ENCODE measurements at places on chromosomes 4 and X. TPM values are rescaled to one million over a fixed set of nuclear protein-coding genes. Genes with fewer than 3 reads are reported as not detected.
A peak's percentile ranks its signal among the peaks of the same experiment; 100 is the strongest.

Gene SEC24B
- polyA plus RNA-seq: 9.5 TPM

Gene PLXNB3
- polyA plus RNA-seq: 1.6 TPM

Gene RBM46
- 0.01 TPM for polyA plus RNA-seq

Gene MTM1
- 16.9 TPM for polyA plus RNA-seq

Gene CD38
- 1.6 TPM for polyA plus RNA-seq

Gene SLC4A4
- 14.0 TPM for polyA plus RNA-seq

Gene GC
- polyA plus RNA-seq: 1.1 TPM

Gene ABLIM2
- polyA plus RNA-seq: 2.1 TPM

Gene ALAS2
- polyA plus RNA-seq: not detected

Gene ALPK1
- polyA plus RNA-seq: 4.3 TPM

Gene USP27X
- 2.1 TPM for polyA plus RNA-seq

Gene OPN1LW
- not detected for polyA plus RNA-seq

- no peak for DNase-seq
Measured at GRCh38 chrX:123170546-123170945, 13.5 kb upstream of the GRIA3 start.

GRCh38 chr4:1446502-1447386 is 40.5 kb upstream of the NKX1-1 start:
- no peak for DNase-seq

- no peak for DNase-seq
Measured at GRCh38 chr4:181323061-181323460, 920.1 kb upstream of the TENM3 start.

DNA sequence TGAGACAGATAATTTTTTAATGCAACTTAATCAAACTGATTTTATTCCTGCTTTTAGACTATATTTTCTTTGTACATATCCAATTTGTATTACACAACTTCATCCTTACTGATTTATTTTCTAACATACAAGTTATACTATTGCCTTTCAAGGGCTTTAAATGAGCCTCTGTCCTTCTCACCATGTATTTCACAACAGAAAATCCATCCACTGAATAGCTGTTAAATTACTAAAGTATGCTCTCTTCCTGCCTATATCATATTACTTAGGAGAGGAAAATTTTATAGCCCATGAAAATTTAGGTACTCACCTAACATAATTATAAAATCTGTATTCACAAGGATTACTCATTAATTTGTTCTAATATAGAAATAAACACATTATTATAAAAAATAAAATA is 528.6 kb downstream of the ANKRD50 start:
- no peak for DNase-seq

GRCh38 chrX:95055991-95056390 is 1382.0 kb downstream of the FAM133A start:
- DNase-seq: no peak

GRCh38 chr4:111398906-111399330 is 746.3 kb upstream of the FAM241A start:
- no peak for DNase-seq

DNA sequence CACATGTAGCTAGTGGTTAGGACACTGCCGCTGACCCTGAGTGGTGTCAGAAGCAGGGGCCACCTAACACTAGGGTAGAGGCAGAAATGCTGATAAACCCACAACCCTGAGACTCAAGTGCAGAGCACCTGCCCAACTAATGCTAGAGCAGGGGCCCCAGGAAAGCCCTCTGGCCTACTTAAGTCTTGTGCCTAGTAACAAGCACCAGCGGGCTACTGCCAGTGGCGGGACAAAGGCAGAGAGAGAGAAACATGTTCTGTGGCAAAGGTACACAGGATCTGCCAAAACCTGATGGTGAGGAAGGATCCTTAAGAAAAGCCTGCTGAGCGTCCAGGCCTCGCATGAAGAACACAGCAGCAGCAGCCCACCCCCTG is 172.4 kb downstream of the PRDM5 start:
- no peak for DNase-seq

- DNase-seq: no peak
Measured at GRCh38 chr4:33518856-33519255, 2725.5 kb downstream of the ARAP2 start.

DNA sequence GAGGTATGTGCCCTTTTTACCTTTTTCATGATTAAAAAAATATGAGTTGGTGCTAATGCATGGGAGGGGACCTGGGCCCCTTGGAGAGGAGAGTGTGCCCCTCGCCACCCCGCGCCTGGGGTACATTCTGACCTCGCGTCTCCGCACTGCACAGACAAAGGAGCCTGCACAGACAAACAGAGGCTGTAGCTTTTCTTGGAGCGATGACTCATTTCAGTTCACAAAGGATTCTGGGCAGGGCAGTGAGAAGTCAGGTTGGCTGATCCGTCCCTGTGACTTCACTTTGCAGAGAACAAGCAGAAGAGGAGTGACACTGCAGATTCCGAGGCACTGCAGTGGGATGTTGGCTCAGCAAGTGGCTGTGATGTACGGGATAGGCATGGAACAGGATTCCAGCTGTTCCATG is 82.9 kb downstream of the STOX2 start:
- peak; percentile 76 for DNase-seq

DNA sequence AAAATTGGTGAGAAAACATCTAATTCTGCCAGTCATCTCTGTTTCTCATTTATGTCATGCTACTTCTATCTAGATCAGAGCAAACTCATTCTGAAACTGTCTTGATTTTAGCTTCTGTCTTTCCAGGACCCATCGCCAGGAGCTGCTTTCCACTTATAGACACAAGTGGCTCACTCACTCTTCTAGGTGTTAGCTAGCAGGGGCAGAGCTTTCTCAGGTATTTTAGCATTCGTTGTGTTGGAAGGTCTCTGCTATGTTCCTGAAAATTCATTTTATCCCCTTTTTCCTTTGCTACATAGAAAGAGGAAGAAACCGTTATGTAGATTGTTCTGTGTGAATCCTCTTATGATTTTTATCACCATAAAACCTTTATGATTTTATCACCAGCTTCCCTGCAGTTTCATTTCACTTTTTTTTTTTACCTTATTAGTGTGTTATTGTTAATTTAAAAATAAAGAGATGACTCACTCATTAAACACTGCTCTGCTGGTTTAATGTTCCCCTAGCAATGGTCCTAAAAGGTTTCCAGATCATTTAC is 246.6 kb upstream of the AADAT start:
- no peak for DNase-seq

GRCh38 chr4:27986476-27986875 is 1125.8 kb downstream of the STIM2 start:
- no peak for DNase-seq

DNA sequence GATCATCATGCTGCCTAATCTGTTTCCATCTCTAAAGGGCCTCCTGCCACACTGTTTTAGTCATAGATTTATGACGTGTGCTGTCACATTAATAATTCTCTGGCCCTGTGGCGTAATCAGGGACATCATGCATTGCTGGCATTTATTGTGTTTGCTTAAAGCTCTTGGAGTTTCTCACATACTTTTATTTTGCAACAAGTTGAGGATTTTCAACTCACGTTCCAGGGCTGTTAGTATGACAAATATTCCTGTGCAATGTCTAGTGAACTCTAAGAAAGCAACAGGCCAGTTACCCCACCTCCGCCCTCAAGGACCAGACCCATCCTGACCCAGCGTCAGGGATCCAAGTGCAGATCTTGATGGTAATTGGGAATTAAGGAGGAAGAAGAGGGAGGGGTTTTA is 7.8 kb upstream of the PIGA start:
- peak; percentile 12 for DNase-seq

DNA sequence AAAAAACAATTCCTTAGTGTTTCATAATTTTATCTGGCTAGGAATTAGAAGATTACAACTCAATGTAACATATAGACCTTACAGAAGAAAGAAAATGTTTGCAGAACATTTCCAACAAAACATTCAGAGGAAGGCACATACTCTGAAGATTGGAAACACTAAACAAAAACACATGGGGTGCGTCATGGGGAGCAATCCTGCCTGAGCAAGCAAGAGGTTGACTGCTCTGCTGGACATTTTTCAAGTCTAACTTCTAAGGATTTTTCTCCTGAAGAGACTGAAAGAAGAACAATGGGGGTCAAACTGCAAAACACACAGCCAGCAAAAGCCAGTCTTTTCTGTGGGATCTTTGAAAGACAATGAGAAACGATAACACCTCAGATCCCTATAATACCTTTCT is 182.8 kb downstream of the GUCY2F start:
- DNase-seq: no peak

DNA sequence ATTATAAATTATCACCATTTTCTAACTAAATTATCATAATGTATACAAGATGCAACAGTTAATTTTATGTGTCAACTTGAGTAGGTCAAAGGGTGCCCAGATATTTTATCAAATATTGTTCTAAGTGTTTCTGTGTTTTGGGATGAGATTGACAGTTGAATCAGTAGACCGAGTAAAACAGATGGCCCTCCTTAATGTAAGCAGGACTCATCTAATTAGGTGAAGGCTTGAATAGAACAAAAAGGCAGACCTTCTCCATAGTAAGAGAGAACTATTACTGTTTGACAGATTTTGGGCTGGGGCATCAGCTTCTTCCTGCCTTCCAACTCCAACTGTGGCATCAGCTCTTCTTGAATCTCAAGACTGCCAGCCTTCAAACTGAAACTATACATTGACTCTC is 185.8 kb downstream of the TRAM1L1 start:
- DNase-seq: no peak

GRCh38 chrX:38847206-38847902 is 46.1 kb downstream of the MID1IP1 start:
- DNase-seq: no peak

DNA sequence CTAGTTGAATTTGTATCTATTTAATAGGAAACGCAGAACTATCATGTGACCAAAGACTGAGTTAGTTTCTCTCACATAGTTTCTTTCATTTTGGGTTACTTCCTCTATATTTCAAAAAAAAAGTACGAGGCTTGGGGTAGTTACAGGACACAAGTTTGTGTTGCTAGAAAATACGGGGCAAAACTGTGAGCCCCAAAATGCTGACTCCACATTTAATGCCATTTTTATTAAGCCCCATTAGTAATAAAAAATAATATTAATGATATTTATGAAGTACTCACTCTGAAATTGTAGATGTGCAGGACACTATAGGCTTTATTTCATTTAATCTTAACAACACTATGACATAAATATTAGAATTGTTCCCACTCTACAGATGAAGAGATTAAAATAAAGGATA is 268.6 kb downstream of the DTHD1 start:
- no peak for DNase-seq

DNA sequence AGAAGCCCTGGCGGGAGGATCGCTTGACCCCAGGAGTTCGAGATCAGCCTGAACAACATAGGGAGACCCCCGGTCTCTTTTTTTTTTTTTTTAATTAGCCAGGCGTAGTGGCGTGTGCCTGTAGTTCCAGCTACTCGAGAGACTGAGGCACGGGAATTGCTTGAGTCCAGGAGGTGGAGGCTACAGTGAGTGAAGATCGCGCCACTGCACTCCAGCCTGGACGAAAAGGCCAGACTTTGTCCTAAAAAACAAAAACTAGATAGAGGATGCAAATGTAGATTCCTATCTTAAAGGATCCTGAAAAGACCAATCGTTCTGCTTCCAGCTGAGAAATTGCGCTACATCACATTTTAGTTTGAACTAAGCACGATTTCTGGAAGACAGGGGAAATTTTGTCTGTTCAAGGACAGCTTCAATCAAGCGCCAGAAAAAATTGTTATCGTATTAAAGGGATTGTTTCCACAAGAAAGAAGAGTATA is 627 bp upstream of the HSD17B11 start:
- DNase-seq: no peak

DNA sequence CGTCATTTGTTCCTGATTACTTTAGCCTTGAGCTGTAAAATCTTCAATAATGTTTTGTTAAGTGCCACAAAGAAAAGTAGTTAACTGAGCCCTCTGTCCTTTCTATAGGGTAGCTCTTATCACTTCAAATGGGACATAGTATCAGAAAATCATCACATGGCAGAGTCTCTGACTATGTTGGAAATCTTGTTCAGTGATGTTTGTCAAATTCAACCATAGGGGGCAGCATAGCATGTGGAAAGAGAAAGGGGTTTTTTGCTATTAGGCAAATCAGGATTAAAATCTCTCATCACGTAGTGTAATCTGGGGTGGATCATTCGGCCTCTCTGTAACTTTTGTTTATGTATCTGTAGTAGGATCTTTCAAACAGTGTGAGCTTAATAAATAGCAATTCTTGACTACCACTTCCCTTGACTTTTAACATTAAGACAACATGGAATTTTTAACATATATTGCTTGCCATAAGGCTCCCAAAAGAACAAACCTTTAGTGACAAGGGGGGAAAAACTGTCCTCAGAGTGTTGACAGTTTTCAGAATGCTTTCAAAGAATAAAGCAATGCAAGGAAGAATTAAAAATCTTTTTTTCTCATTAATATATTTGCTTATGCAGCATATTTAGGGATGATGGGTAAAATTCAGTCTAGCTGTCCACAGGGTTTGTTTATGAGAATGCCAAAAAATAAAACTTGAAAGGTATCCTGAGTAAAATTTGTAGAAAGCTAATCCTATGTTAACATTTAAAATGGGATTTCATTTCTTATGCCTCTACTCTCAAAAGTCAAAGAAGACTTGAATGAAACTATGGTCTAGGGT is 127.2 kb downstream of the FBXW7 start:
- DNase-seq: peak; percentile 52

DNA sequence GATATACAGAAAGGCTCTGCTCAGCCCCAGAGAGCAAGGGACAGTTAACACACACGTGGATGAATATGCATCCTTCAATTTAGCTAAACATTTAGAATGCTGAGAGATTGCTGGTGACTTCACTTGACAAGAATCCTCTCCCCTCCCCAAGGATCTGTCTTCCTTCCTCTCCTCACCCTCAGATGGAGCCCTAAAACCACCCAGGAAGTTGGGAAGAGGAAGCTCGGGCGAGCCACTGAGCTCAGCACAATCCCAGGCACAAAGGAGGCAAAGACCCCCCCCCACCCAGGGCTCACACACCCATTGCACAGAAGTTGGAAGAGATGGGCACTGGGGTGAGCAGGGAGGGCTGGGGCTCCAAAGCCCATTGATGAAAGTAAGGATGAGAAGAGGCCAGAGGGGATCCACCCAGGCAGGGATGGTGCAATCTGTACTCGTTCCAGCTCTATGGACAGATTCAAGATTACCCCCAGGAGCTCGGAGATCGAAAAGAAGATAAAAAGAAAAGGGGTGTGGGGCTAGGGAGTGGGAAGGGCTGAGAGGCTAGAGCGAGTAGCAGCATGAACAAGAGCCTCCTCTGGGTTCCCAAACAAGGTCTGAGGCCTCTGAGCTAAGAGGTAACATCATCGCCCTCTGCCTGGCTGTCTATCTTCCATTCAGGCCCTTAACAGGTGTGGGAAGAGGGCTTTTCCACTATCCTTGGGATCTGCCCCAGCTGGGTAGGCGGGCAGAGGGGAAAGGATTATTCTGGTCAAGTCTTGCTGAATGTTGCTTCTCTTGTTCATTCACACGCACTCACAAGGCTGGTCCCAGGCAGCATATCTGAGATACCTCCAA is 1.2 kb downstream of the TFE3 start:
- DNase-seq: peak; percentile 33

DNA sequence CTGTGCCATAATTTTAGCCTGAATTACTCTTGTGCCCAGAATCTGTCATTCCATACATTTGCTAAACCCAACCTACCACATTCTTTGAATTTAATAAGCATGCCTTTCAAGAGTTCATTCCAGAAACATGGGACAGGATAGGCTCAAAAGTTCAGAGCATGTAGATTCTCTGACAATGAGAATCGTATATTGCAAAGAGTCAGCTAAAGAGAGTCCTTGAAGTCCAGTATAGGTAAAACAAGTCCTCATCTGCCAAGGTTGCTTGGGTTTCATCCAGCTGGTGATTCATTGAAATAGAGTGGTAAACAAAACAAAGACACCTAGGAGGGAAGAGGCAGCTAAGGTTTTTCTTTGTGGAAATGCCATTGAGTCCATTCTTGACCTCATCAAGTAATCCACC is 249.3 kb upstream of the DIPK2B start:
- no peak for DNase-seq

GRCh38 chrX:40694802-40695201 is 40.5 kb downstream of the MED14 start:
- no peak for DNase-seq
